ENCODE measurements at places on chromosomes 13 and 19. TPM values are rescaled to one million over a fixed set of nuclear protein-coding genes. Genes with fewer than 3 reads are reported as not detected.

Gene DCUN1D2
- 55.9 TPM for polyA plus RNA-seq

Gene SCGB2B2
- not detected for polyA plus RNA-seq

Gene CXCL17
- not detected for polyA plus RNA-seq

Gene OXGR1
- polyA plus RNA-seq, result not detected

Gene PCDH17
- polyA plus RNA-seq, result 6.5 TPM

Gene ZNF575
- polyA plus RNA-seq, result not detected

Gene SCN1B
- polyA plus RNA-seq, result 1.5 TPM

All from neural cell (in vitro differentiated cells).